Uterus (tissue), 4 donors: ENCODE measurements at places on chromosomes 6 and 20. TPM values are rescaled to one million over a fixed set of nuclear protein-coding genes. Genes with fewer than 3 reads are reported as not detected.

The IP6K3 gene
- 6.1 TPM for total RNA-seq

The APCDD1L gene
- 0.59 TPM for total RNA-seq

The SLC22A7 gene
- total RNA-seq = not detected

The ADGRG6 gene
- 12.0 TPM for total RNA-seq

The CUTA gene
- total RNA-seq = 95.9 TPM

The CST4 gene
- total RNA-seq = not detected

The RAB44 gene
- not detected for total RNA-seq

The SYNGAP1 gene
- 12.0 TPM for total RNA-seq

The GMPR gene
- 12.1 TPM for total RNA-seq

The CGAS gene
- 1.0 TPM for total RNA-seq

The LPA gene
- total RNA-seq = 0.88 TPM

The SMPDL3A gene
- 18.7 TPM for total RNA-seq

The KCNB1 gene
- total RNA-seq = 10.2 TPM

The RNF182 gene
- 0.41 TPM for total RNA-seq

The HLA-B gene
- total RNA-seq = 1,272 TPM

The NT5E gene
- 58.8 TPM for total RNA-seq

The PDYN gene
- total RNA-seq = not detected

The CLPSL1 gene
- total RNA-seq = not detected

The GABRR1 gene
- total RNA-seq = 0.69 TPM

The PPIL4 gene
- 57.2 TPM for total RNA-seq

The DZANK1 gene
- 3.7 TPM for total RNA-seq

The TAAR1 gene
- total RNA-seq = not detected

The TMEM74B gene
- total RNA-seq = not detected

The NAPB gene
- total RNA-seq = 14.7 TPM

The LRRN4 gene
- total RNA-seq = 0.73 TPM

The RGL2 gene
- total RNA-seq = 35.4 TPM

The PNLDC1 gene
- total RNA-seq = not detected

The BPIFA1 gene
- not detected for total RNA-seq

The TRIM38 gene
- 10.9 TPM for total RNA-seq

The SS18L1 gene
- 21.7 TPM for total RNA-seq

The FKBP1C gene
- not detected for total RNA-seq

The SRSF12 gene
- 12.7 TPM for total RNA-seq

The LPIN3 gene
- total RNA-seq = 9.4 TPM

The KAT14 gene
- 23.3 TPM for total RNA-seq

The MCHR2 gene
- total RNA-seq = not detected

The EPHA7 gene
- total RNA-seq = 2.1 TPM

The TNNC2 gene
- not detected for total RNA-seq

The TBC1D20 gene
- total RNA-seq = 29.4 TPM

The TSHZ2 gene
- 22.0 TPM for total RNA-seq

The OXT gene
- total RNA-seq = not detected

The DACT2 gene
- 9.6 TPM for total RNA-seq

The ZC3H12D gene
- total RNA-seq = 0.40 TPM
